ENCODE measurements at places on chromosomes 4 and X.

DNA sequence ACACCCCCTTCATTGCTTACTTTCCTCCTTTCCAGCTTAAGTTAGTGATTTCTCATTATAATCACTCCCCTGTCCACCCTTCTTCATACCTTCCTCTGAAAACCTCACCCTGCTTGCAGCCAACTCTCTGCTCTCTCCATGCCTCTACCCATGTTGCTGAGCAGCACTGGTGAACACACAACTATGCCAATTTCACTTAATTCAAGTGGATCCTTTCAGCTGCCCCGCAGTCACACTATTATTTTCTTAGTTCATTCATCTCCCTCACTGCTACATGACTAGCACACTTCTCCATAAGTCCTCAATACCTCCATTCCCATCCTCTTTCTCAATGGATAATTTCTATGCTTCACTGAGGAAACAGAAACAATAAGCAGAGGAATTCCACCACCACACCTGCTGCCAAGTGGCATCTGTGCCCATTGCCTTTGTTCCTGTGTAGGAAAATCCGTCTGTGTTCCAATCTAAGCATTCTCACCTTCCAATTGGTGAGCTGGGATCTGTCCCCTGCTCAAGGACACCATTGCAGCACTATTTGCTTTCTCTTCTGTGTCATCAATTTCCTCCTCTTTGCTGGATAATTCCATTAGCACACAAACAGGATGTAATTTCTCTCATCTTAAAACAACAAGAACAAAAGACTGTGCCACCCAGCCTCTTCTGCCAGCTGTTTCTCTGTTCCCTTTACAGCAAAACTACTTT lies 25.2 kb upstream of the PRSS48 start:
- DNase-seq = peak; percentile 92

- no peak for DNase-seq
These were observed 54.5 kb downstream of the CAMK2D start for GRCh38 chr4:113707048-113707447.

- DNase-seq = no peak
These were observed 10.4 kb upstream of the MAEA start for GRCh38 chr4:1279253-1279652.

DNA sequence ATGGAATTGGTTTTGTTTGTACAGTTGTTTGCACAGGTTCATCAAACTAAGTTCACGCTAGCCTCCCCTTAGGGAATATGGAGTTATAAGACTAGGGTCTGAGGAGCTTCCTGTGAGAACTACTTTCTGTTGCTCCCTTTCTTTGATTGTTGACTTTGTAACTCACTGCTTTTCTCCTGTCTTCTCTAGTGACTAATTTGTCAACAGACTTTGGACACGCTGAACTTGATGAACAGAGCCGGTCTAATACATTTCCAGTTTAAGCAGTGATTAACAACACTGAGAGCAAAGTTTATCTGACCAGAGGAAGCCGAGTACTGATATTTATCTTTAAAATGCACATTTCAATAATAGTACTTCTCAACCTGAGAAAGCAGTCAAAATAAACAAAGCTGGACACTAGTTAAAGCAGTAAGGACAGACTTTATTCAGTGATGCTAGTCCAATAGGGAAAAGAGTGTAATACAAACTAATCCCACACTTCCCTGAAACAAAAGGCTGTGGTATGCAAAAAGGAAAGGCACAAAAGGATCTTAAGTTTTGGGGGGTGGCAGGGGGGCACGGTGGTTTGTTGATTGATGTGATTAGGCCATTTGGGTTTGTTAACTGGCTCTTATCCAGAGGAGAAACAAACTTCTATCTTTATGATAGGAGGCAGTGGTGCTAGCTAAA lies 2.7 kb upstream of the NUDT9 start:
- no peak for DNase-seq

- DNase-seq = no peak
These were observed 308.8 kb downstream of the ZNF674 start for GRCh38 chrX:46236411-46236810.

DNA sequence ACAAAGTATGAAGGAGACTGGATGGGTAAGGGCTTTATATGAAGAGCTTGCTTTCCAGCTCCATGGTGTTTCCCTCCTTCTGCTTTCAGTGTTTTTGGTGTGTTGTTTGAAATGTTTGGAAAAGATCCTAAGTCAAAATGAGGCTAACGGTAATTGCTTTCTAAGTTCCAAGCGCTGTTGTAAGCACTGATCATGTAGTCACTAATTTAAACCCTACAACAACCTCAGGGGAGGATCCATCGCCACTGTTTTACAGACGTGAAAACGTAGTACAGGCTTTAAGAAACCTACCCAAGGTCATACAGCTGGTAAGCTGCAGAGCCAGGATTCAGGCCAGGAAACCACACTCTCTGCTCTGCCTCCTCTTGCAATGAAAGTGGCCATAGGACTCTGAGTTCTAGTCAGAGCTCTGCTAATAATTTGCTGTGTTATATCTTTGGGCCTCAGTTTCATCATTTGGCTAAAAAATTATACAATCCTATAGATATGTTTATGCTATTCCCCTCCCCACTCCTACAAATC lies 102.9 kb upstream of the PGRMC2 start:
- no peak for DNase-seq

- no peak for DNase-seq
These were observed 95.8 kb upstream of the EGFL6 start for GRCh38 chrX:13473442-13474163.

DNA sequence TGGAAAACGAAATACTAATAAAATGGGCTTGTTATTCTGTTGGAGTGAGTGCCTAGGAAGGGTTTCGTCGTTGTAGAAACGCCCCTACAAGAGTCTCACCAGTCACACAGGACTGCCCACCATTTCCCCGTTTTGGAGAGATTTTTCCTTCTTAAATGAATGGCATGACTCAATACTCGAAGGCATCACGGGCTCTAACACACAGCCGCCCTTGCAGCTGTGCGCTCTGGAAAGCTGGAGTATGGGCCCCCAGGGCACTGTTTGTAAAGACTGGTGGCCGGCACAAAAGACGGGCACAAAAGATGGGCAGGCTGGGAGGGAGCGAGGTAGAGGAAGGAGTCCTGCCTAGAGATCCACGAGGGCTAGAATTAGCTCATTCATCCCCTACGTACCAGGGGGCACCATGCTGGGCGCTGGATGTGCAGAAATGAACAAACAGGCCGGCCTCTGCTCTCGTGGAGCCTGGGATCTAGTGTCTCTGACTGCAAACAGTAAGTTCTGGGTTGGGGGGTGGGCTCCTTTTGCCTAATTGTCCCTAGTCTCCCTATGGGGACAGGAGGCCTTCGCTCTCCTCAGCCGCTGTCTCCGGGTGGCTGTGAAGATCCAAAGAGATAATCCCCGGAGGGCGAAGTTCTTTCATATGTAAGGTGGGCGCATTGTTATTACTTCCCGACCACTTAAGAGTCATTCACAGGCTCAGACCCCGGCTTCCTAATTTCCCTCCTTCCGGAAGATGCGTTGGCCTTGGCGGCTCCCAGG lies 1.0 kb upstream of the SFRP2 start:
- DNase-seq = no peak

- no peak for DNase-seq
These were observed 116.8 kb upstream of the SHISA3 start for GRCh38 chr4:42280327-42281095.

DNA sequence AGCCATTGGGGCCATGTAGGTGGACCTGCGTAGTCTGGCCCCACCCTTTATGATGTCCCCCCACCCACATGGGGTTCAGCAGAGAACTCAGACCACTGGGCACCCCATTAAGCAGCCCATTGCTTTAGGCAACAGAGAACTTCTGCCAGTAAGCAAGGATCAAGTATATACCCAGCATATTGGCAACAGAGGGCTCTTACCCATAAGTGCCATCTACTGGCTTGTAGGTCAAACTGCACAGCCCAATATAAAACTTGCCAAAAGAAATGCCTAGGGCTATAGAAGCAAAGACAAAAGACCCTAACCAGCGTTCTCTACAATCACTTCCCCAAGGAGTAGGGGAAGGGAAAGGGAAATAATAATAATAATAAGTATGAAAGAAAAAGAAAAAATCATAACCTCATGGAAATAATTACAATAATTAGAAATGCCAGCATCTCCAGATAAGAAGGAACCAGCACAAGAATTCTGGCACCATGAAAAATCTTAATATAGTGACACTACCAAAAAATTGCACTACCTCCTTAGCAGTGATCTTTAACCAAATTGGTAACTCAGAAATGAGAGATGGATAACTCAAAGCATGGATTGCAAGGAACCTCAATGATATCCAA lies 1090.7 kb downstream of the FAT4 start:
- DNase-seq = no peak

- no peak for DNase-seq
These were observed at the start of gene FRG1 for GRCh38 chr4:189940178-189941004. Gene FRG1 (plus strand): TSS chr4:189940872. CDS start chr4:189941010, 138 bp downstream.

DNA sequence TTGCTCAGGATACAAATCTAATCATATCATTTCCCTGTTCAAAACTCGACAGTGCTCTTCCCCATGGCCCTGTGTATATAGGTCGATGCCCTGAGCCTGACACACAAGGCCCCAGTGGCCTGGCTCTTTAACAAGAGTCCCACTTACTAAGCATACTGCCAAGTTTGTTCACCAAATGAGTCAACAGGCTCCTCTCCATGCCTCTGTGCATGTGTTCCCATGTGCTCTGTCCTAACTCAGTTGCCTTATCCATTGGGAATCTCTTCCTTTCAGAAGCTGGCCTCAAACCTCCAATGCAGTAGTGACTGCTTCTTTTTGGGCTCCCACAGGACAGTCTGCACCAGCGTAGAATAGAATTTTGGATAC lies 18.9 kb upstream of the CXCR3 start:
- no peak for DNase-seq

- no peak for DNase-seq
These were observed 53.7 kb downstream of the TRIM2 start for GRCh38 chr4:153257991-153258390.

GRCh38 chr4:7553280-7553679 lies 118.5 kb upstream of the PSAPL1 start:
- no peak for DNase-seq

GRCh38 chrX:12149670-12150407 lies 11.6 kb downstream of the FRMPD4 start:
- DNase-seq = no peak

DNA sequence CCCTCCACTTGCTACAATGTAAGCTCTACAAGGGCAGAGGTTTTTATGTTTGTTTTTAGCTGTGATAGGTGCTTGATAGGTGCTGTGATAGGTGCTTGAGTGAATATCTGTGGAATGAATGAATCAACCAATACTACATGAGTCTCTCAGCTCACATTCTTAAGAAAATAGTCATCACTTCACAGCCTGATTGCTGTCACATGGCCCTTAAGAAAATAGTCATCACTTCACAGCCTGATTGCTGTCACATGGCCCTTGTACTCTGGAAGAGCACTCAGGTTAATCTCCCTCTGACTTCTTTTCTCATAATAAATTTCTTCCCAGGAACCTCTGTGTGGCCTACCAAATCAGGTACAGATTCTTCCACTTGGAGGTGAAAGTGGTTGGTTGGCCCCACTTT lies 335.2 kb downstream of the TENM3 start:
- peak; percentile 29 for DNase-seq

DNA sequence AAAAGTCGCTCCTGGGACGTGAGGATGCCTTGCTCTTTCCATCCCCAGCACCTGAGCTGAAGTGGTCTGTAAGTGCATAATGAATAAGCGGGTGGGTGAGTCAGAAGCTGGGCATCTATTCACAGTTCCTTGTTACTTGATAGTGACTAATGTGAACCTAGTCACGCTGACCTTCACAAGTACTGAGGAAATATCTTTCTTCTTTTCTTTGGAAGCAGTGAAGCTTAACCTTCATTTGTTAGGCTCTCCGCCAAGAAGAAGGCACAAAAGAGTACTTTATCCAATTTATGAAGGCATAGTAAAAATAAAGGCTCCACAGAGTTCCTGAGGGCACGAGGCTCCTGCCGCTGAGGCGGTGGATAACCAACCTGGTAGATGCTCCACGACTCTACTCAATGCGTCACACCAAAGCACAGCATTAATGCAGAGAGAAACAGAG lies 475.7 kb upstream of the SLIT2 start:
- DNase-seq = peak; percentile 3

GRCh38 chrX:44503560-44503959 lies 39.1 kb downstream of the FUNDC1 start:
- DNase-seq = no peak

GRCh38 chr4:123972031-123972430 lies 575.4 kb downstream of the SPRY1 start:
- no peak for DNase-seq

- no peak for DNase-seq
These were observed 40.4 kb upstream of the PPP1R2C start for GRCh38 chrX:42818151-42818921.

- DNase-seq = no peak
These were observed 68.5 kb downstream of the EFNB1 start for GRCh38 chrX:68897118-68897945.

- DNase-seq = peak; percentile 16
These were observed 109.3 kb upstream of the KLHL13 start for GRCh38 chrX:118225711-118226428.
